NCI-H774 (cell line): ENCODE measurements at places on chromosomes 16 and 17.
A peak's percentile ranks its signal among the peaks of the same experiment; 100 is the strongest.

GRCh38 chr17:74768069-74768762 is 7.9 kb downstream of the NAT9 start:
- DNase-seq, result no peak

- no peak for DNase-seq
These were observed 2.1 kb upstream of the ZSCAN10 start for GRCh38 chr16:3101018-3101840.

DNA sequence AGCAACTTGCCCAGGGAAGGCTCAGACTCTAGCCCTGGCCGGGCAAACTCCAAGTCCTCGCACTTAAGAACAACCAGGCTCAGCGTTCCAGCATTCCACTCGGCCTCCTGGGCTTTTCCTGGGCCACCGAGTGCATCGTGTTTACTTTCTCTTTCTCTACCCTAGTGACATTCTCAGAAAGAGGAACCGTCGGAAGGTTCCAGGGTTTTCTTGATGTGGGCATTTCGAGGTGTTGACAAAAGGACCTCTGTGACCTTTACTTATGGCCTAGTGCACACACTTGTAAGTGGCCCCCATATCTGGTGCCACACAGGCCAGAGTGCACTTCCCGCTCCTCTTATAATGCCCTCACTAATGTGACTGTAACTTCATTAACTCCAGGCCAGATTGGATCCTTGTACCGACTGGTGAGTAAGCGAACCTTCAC is 3.1 kb upstream of the BANP start:
- no peak for DNase-seq

- no peak for DNase-seq
These were observed 611.4 kb upstream of the CDH5 start for GRCh38 chr16:65754820-65755691.

DNA sequence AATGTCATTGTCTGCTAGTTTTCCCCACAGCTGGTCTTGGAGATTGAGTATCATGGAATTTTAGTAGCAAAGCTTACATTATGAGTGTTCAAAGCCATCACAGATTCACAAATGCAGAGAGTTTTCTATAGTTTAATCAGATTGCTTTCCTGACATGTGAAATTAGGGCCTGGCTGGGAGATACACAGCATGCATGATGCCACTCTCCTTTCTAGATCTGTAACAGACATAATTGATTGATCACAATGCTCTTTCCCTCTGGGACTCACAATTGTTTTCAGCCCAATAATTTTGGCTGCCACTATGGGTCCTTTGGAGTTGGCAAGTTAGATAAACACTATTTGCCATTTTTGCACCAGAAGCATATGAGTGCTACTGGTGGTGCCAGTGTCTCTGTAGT is 132.5 kb downstream of the SPACA3 start:
- DNase-seq, result no peak

DNA sequence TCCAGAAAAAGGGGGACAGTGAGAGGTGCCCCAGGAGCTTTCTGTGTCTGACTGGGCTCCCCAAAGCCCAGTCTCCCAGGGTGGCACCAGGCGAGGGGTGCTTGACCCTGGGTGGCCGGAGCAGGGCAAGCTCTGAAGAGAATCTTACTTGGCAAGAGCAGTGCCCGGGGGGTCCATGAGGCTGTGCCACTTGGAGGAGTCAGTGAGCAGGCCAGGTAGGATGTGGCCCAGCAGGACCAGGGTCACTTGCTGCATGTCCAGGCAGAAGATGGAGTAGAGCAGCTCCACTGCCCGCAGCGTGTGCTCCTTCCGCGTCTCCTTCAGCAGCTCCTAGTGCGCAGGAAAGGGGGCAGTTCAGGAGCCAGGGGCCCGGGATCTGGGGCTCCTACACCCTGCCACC is 7.3 kb downstream of the CSF3 start:
- DNase-seq, result no peak

DNA sequence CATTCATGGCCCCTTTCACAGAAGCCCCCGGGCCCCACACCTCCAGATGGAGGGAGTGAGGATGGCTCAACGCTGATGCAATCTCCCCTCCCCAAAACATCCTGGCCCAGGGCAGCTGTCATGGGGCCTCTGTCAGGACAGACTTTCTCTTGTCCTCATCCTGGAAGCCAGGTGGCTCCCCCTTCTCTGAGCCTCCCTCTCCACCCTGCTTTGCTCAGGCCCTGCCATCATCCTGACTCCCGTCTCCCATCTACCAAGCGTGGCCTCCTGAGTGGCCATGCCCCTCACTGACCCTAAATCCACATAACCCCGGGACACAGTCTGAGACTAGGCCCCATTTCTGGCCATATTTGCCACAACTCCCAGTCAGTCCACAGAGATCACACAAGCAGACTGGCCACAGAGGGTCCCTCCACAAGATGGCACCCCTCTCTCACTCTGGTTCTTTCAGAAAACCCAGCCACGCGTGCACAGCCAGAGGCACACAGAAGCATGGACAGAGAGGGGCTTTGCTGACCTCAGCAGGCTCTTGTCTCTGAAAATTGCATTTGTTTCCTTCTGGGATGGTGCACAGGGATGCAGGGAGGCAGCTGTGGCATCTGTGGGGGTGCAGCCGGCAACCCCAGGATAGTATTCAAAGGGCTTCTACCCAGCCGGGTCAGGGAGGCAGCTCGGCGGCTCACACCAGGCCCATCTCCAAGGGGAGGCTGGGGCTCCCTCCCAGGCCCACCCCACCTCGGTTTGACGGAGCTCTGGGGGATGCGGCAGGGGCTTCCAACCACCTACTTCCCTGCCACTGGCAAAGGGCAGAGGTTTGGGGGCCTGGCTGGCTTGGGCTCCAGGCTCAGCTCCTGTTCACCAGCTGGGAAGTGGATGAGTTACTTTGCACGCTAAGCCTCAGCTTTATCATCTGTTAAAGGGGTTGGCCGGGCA is 16.9 kb downstream of the DOC2B start:
- no peak for DNase-seq

DNA sequence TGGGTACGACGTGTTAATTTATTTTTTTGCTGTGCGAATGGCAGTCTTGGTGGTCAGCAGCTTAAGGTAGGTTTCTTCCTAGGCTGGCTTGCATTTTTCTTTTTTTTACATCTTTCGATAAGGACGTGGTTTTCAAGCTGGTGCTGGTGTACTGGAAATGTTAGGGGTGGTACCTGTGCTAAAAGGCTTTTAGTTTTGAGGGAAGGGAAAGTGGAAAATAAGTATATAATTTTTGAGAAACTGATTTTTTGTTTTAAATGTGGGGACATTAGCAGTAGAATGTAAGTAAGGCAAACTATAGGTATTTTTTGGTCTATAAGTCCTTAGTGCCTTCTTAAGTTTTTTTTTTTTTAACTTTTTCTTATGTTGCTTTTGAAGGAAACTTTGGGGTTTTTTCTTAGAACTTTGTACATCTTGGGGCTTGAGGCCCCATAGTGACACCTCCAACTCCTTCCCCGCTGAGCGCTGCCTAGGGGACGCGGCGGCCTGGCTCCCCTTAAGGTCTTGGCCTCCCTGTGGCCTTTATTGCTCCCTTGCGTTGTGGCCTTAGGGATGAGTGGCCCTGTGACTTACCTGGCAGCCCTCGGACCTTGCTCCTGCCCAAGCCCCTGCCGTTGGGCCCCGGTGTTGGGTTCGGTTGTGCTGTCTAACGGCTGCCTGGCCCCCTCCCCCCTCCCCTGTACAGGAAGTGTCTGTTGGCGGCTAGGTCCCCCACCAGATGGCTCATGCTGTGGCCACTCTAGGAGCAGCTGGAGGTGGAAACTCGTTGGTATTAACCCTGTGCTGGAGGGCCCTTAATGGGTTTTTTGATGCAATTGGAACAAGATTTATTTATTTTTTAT is 88.0 kb upstream of the RPRML start:
- DNase-seq, result peak; percentile 88

- peak; percentile 48 for DNase-seq
These were observed 15.7 kb downstream of the TMIGD1 start for GRCh38 chr17:30318155-30318554.

DNA sequence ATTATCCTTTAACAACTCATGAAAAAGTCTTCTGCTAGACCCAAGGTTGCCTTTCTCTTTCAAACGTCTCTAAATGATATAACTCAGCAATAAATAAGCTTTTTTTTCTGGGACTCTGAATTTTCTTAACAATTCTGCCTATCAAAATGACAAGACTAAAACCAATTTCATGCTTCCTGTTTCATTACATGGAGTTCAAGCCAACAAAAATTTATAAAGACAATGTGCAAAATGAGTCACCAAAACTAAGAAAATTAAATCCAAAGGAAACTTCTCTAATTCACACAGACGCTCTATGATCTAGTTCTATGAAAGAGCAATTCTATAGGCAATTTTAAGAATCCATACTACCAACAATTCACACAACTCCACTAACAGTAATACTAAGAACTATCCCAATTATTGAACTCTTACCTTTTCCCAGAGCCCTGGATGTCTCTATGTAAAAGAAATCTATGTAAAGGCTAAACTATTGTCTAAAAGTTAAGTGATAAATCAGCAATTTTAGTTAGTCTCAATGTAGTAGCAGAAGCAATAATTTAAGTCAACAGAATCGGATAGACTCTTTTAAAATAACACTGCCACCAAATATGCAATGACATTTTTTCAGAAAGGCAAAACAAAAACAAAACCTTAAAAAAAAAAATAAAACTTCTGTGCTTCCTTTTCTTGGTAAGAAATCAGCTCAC is 44.2 kb downstream of the ZZEF1 start:
- no peak for DNase-seq

DNA sequence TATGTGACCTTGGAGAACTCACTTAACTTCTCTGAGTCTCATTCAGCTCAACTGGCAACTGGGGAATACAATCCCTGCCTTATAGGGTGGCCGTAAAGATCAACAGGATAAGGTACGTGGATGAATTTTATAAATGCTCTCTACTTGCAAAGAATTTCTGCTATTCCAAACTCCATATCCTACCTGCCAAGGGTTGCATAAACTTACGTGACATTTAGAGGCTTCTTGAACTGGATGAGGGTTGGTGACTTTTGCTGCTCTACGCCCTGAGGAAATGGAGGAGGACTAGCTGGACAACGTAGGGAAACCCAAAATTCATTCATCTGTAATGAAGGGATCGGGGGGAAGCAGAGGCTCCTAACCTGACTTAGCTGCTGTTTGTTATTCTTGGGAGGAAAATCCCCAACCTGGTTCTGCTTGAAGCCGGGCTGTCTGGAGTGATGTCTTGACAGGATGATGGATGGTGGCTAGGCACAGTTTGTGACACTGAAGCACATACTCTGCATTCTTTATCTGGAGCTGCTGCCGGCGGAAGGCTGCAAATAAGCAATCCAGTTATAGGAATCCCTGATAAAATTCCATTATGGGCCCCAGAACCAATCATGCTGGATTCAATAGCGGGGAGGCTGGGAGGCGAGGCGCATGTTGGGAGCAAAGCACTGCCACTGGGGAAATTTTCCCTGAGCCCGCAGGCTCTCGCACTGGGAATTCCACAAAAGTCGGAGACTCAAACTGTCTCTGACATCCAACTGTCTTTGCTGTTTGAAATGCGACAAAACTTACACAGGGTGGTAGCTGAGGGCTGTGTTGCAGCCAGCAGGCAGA is 94.7 kb upstream of the SDK2 start:
- DNase-seq, result no peak

DNA sequence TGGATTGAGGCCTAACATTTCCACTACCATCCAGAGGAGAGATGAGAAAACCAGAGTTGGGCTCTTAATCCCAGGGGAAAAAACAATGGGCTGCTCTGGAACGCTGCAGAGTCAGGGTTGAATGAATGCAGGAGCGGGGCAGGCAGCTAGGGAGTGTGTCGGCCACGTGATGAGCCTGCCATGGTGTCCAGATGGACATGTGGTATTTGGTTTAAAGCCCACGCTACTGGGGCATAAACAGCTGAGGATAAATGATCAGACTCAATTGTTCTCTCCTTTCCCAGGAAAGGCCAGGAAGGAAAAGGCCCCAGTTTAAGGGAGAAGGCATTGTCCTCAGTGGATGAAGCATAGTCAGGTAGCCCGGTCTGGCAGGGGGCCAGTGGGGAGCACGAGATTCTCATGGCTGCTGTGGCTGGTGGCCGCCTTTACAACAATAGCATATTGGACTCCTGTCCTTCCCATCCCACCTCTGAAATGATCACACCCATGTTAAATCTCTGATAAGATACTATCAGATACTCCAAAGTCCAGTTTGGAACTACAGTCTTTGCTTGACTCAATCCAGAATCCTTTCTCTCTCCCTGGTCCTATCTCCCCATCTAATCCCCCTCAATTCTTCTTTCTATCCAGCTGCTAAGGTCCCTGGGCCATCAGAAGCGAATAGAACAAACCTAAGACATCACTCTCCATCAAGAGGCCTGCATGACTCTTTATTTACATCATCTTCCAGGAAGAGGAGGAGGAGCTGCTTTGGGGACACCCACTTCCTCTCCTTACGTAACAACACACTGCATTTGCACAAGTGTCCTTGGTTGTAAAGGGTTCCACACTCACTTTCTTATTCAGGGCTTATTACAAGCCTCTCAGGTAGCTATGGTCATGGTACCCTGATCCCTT is 20.4 kb downstream of the CA4 start:
- DNase-seq, result no peak

- no peak for DNase-seq
These were observed 530 bp downstream of the NAA60 start for GRCh38 chr16:3444032-3444388.

- DNase-seq, result peak; percentile 23
These were observed 30.7 kb upstream of the HOXB13 start for GRCh38 chr17:48759288-48759687.

DNA sequence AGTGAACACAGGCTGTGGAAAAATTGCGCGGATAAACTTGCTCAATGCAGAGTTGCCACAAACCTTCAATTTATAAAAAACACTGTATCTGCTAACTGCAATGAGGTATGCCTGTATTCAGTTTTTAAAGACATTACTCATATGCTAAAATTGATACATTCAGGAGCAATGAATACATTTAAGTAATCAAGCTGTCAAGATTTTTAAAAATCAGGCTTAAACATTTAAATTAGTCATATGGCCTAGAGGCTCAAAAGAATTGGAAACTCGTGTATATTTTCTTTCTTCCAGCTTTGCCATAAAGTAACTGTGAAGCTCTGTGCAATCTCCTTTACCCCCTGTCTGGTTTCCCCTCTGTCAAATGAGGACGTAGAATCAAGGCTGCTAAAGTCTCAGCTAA is 4.1 kb downstream of the SYNRG start:
- no peak for DNase-seq

- no peak for DNase-seq
These were observed 709.1 kb downstream of the CDH11 start for GRCh38 chr16:64412578-64413280.

GRCh38 chr17:13420878-13421277 is 180.9 kb downstream of the HS3ST3A1 start:
- peak; percentile 31 for DNase-seq

- DNase-seq, result no peak
These were observed 60.5 kb downstream of the ADCY9 start for GRCh38 chr16:4055748-4056147.
